ENCODE measurements at places on chromosomes 4 and X.

GRCh38 chrX:2692221-2693112 lies 1.4 kb downstream of the CD99 start:
- DNase-seq, result no peak

DNA sequence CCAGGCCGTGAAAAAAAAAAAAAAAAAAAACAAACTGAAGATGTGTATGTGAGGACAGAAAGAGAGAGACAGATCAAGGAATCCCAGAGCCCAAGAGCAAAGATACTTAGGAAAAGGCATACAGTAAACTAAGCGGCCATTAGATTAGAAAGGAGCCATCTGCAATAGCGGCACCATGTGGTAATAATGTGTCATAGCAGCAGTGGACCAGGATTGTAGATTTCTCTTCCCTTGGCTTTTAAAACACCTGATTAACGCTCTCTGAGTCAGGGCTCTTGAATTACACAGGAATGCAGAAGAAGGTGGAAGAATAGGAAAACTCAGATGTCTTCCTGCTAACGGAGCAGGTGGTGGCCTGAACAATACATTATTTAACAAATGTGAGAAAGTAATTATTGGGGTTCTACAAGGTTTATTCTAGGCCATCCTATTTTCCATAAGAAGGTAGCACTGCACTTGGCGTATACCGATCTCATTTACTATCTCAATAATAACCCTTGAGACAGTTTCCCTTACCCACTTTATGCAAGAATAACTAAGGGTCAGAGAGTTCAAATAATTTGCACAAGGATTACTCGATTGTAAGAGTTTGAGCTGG lies 182.7 kb downstream of the KCNIP4 start:
- DNase-seq, result no peak

DNA sequence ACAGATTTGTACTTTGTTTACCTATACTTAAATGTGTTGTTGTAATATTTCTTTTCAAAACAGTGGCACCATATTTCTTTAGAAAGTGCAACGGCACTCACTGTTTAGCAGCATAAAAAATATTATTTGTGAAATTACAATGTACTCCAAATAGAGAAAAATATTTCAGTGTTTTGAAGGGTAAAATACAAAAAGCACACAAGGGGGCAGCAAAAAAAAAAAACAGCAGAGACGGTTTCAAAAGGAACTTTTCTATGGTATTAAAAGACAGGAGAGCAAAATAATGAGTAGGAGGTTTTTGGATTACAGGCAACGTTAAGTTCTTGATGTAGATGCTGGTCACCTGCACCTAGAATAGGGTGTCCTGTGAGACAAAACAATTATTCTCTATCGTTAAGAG lies 2.0 kb downstream of the NUDT11 start:
- DNase-seq, result no peak

DNA sequence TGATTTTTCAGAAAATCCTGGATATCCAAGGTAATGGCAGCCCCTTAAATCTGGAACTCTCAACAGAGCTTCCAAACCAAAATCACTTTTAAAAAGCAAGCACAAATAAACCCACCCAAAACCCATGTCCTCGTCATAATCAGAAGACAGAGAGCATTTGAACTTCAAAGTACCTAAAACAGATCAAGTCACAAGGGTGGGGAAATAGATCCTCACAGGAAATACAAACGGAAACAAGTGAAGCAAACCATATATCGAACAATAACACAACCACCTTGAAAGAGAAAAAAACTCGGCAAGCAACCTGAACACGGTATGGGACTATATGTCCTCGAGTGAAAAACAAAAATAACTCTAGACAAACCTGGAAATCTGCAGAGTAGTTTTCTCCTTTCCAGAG lies 15.9 kb upstream of the CCNQ start:
- DNase-seq, result no peak
